ENCODE measurements at places on chromosomes 7 and 10.

DNA sequence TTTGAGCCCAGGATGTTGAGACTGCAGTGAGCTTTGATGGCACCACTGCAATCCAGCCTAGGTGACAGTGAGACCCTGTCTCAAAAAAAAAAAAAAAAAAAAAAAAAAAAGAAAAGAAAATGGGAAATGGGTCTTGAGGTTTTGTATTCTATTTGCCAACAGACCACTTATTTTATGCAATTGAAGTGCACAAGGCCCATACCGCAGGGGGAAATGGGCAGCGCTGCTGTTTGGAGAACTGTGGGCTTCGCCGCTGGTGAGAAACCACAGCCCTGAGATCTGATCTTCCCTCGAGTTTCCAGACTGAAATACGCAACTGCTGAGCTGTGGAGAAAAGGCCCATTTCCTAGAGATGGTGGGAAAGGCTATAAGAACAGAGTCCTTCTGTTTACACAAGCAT lies 512.0 kb downstream of the TCERG1L start:
- no peak for DNase-seq

- DNase-seq, result no peak
These were observed 150.6 kb upstream of the TMEM72 start for GRCh38 chr10:44760513-44760912.

GRCh38 chr7:84953234-84953633 lies 233.6 kb downstream of the SEMA3D start:
- no peak for DNase-seq

- DNase-seq, result no peak
These were observed 73.6 kb downstream of the MAD1L1 start for GRCh38 chr7:2159176-2159520.

- no peak for DNase-seq
These were observed 104.2 kb upstream of the ACBD5 start for GRCh38 chr10:27344568-27345454.

DNA sequence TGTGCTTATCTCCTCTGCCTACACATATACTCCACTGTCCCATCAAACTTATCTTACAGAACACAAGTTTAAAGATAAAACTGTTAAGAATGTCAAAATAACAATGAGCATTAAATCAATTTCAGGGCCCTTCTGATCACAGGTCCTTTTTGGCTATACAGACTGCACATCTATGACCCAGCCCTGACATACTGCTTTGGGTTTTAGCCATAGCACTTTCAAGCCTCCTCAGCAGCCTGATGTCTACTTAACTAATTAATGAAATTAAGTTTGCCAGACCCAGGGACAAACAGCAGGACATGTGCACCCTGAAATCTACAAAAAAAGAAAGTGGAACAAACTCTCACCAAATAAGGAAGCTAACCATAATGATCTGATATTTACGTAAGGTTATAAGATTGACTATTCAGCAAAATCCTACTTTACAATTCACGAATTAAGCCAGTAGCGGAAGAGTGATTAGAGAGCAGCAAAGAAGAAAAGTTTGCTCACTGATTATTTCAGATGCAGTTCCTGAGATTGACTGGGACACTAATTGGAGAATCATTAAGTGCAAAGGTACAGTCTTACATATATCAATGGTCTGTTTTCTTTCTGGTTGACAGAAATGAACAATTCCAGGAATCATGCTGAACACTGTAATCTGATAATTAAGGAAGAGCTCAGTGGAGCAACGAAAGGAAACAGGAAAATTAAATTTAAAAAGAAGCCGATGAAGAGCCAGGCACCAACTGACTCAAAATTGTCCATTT lies 669.3 kb upstream of the LRRN3 start:
- no peak for DNase-seq

DNA sequence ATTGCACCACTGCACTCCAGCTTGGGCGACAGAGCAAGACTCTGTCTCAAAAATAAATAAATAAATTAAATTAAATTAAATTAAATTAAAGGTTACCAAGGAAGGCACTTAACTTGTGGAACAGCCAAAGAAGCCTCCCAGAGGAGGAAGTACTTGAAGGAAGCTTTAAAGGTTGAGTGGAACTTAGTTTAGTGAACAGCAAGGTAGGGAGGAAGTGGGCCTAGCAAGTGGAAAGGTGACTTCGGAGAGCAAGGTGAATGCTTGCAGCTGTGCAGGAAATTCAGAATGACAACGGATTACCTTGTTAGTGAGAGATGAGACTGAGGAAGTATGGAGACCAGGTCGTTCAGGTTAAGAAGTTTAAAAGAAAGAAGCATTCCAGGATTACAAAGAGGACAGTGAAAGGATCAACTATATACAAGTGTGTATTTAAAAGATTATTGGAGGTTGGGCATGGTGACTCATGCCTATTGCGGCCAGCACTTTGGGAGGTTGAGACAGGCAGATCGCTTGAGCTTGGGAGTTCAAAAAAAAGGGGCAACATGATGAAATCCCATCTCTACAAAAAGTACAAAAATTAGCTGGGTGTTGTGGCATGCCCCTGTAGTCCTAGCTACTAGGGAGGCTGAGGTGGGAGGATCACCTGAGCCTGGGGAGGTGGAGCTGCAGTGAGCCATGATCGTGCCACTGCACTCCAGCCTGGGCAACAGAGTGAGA lies 12.8 kb upstream of the RPEL1 start:
- DNase-seq, result no peak

DNA sequence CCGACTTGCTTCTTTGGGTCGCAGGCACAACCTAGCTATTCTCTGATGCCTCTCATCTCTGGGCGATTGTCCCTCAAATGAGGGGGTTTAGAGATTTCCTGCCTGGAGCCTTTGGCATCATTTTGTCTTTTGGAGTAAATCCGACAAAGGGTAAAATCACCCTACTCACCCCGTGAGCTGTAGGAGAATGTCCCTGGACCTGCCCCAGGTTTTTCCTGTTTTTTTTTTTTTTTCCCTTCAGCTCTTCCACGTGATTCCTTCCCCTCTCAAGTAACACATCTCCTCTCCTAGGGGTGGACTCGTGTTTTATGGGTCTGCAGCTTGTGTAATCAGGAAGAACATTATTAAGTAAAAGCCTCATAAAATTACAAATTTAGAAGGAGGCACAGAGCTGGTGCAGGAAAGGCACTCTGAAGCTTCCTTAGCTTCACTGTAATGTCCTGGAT lies 128.4 kb upstream of the ZNF746 start:
- DNase-seq, result no peak

GRCh38 chr7:28409716-28410627 lies 2.3 kb upstream of the CREB5 start:
- no peak for DNase-seq

DNA sequence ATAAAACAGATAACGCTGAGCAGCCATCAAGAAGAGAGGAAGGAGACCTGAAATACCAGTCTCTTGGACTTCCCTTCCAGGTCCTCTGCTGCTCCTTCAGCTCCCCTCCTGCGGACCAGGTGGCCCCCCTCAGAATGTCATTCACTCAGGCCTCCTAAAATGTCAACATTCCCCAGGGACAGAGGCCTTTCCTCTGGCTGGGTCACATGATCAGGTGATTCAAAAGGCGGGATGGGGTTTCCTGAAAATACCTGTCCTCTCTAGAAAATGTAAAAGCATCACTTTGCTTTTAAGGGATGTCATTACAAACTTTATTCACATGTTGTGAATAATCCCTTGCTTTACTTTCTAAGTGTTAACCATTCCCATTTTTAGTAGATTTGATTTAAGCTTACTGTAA lies 311.1 kb downstream of the INHBA start:
- DNase-seq, result no peak

- DNase-seq, result no peak
These were observed 36.4 kb downstream of the RABGEF1 start for GRCh38 chr7:66776800-66777442.

GRCh38 chr10:70964245-70964644 lies 75.9 kb upstream of the PCBD1 start:
- no peak for DNase-seq

DNA sequence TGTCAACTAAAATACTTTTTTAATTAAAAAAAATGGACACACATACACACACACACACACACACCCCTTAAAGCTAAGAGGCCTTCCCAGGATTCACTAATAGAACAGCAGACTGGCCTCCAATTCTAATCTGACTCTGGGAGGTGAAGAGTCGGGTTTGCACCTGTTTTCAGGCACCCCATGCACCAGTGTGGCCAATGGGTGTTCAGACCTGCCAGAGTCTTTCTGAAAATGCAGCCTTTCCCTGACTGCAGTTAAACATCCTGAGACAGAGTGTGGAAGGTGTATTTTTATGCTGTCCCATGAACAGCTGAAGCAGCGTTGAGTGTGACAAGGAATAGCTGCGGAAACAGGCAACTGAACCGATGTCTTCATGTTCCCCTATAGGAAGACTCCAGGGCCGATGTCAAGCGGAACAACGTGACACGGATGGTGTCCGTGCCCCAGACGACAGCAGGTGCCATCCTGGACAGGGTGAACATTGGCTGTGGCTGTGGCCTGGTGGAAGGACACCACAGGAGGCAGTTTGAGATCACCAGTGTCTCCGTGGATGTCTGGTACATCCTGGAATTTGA lies 74.6 kb upstream of the LYZL2 start:
- no peak for DNase-seq

DNA sequence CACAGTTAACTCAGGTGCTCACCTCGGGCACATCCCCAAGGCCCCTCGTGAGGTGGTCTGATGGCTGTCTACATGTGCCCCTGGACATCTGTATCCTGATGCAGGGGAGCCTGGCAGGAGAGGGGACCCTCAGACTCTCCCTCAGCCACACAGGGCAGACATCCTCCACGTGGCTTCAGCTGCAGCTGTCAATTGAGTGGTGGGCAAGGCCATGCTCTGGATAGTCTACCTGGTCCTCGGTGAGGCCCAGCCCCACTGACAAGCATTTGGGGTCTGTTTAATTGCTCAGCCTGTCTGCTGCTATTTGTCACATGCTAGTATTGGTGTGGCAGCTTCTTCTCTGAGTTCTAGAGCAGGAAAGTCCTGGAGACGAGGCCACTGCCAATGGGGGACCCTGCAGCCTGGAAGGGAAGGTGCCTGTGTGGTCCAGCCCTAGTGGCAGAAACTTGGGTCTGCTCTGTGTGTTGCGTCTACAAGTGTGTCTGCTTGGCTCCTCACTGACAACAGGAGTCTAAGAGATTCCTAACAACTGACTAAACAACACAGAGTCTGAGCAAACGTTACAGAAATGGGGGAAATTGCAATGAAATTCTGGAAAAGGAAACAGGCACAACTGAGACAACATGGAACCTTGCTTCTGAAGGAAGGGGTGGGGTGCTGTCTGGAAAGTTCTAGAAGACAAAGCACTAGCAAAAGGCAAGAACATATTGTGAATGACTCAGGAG lies 59.3 kb upstream of the IGFBP3 start:
- DNase-seq, result no peak

GRCh38 chr7:122914812-122915211 lies 28.6 kb upstream of the CADPS2 start:
- no peak for DNase-seq

DNA sequence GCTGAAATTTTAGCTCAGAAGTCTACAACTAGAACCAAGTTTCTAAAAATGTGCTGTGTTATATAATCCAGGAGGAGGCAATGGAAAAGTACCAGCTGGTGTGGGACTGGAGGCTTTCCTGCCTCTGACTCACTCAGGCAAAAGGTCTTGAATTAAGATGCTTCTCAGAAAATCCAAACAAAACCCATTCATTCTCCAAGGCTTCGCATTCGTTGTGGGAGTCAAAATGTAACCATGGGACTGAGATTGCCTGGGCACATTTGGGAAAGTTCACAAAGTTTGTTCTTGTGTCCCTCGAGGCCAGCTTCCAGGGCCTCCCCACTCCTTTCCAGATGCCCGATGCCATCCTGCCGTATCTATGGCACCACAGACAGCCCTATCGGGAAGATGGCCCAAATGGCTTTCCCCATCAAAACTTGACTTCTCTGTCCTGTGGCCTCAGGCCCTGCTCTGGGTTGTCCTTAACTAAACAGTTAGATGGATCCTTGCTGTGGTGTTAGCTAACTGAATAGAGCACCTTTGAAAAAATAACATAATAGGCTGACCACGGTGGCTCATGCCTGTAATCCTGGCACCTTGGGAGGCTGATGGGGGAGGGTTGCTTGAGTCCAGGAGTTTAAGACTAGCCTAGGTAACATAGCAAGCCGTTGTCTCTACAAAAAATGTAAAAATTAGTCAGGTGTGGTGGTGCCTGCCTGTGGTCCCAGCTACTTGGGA lies 180.5 kb downstream of the PFKFB3 start:
- no peak for DNase-seq

DNA sequence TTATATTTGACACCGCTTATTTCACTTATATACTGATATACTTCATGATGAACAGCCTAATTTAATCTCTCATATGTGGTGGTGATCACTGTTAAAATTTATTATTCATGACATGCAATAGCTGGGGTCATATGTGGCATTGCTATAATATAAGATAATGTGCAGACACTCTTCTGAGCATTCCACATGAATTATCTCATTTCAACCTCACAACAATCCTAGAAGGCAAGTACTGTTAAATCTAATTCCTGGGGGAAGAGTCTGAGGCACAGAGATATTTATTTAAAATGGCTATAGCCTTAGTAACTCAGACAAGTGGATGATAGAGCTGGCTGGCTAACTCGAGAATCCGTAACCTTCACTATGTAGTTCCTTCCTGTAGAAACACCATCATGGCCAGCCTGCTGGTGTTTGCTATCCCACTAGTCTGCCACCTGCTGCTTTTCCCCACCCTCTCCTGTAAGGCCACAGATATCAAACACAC lies 46.6 kb upstream of the A1CF start:
- DNase-seq, result no peak

GRCh38 chr7:27991006-27991528 lies 189.5 kb downstream of the JAZF1 start:
- no peak for DNase-seq

DNA sequence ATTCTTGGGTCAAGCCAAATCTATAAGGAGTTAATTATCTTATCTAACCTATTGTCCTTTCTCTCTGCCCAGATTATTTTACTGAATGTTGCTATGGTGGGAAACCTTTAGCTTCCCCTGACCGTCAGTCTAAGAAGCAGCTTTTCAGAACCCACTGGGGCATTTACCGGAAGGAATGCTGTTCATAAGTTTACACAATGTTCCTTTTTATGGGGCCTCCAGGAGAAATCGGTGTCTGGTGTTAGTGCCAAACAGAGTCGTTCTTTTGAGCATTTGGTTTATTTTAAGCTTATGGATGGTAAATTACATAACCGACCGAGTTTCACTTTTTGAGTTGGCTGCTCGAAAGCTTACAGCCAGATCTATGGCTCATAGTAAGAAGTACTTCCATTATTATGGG lies 111.9 kb downstream of the CACNB2 start:
- DNase-seq, result no peak

GRCh38 chr10:86152354-86152753 lies 214.2 kb downstream of the GRID1 start:
- DNase-seq, result no peak

- DNase-seq, result no peak
These were observed 12.9 kb upstream of the ABCA13 start for GRCh38 chr7:48158404-48158803.

Measured in omental fat pad (tissue), 4 donors.